ENCODE measurements at places on chromosomes 11 and 22. TPM values are rescaled to one million over a fixed set of nuclear protein-coding genes. Genes with fewer than 3 reads are reported as not detected.

TUB gene
- 8.5 TPM for total RNA-seq

DNA sequence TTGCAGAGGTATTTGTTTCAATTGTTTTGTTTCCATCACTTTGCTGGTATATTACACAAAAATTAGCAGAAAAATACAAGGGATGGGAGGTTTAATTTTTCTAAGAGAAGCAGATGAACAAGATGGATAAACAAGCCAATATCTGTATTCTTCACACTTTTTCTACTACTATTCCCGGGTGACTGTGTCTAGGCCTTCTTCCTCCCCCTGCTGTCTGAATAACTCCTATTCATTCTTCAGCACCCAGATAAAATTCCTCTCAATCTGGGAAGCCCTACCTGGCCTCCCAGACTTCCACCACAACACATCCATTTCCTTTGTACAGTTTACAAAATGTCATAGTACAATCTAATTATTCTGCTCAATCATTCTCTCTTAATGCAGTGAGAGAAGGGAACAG is 666.6 kb upstream of the TENM4 start:
- DNase-seq: no peak
- no peak overlapping the region for H3K27ac ChIP-seq
- no peaks in the 10 kb centered on the region for H3K36me3 ChIP-seq
- no peak overlapping the region for H3K4me3 ChIP-seq
- no peaks in the 10 kb centered on the region for H3K4me1 ChIP-seq
- no peaks in the 10 kb centered on the region for H3K27me3 ChIP-seq

ZP1 gene
- total RNA-seq: not detected

- no peak overlapping the region for H3K27ac ChIP-seq
- H3K36me3 ChIP-seq: no peaks in the 10 kb centered on the region
- DNase-seq: no peak
- no peaks in the 10 kb centered on the region for H3K4me1 ChIP-seq
- H3K27me3 ChIP-seq: no peaks in the 10 kb centered on the region
- no peak overlapping the region for H3K4me3 ChIP-seq
These were observed 300.9 kb downstream of the TENM4 start for GRCh38 chr11:79139900-79140299.

OSBP2 gene
- 3.9 TPM for total RNA-seq

- H3K27ac ChIP-seq: peak overlapping the region; percentile 84
- DNase-seq: no peak
- no peak overlapping the region for H3K4me3 ChIP-seq
- H3K27me3 ChIP-seq: no peaks in the 10 kb centered on the region
These were observed 7.4 kb downstream of the PLXNB2 start for GRCh38 chr22:50299785-50300619.

KRTAP5-10 gene
- total RNA-seq: not detected

GRCh38 chr11:122202951-122203456 is 87.0 kb upstream of the BLID start:
- H3K27me3 ChIP-seq: no peaks in the 10 kb centered on the region
- no peaks in the 10 kb centered on the region for H3K36me3 ChIP-seq
- H3K4me1 ChIP-seq: peaks cover 43% of the 10 kb centered on the region
- no peak overlapping the region for H3K27ac ChIP-seq

- DNase-seq: peak; percentile 60
- peaks cover 12% of the 10 kb centered on the region for H3K4me1 ChIP-seq
- H3K27ac ChIP-seq: peak overlapping the region; percentile 96
- peaks cover 8% of the 10 kb centered on the region for H3K36me3 ChIP-seq
- H3K27me3 ChIP-seq: no peaks in the 10 kb centered on the region
- peak overlapping the region; percentile 20 for H3K4me3 ChIP-seq
These were observed 741 bp upstream of the MTA2 start for GRCh38 chr11:62602141-62603071.

- H3K27me3 ChIP-seq: peaks cover 4% of the 10 kb centered on the region
- no peak overlapping the region for H3K4me3 ChIP-seq
- DNase-seq: peak; percentile 96
- peaks cover 4% of the 10 kb centered on the region for H3K36me3 ChIP-seq
These were observed 4.3 kb upstream of the CCND1 start for GRCh38 chr11:69636512-69637197.

- H3K4me1 ChIP-seq: no peaks in the 10 kb centered on the region
- H3K27ac ChIP-seq: no peak overlapping the region
- H3K4me3 ChIP-seq: no peak overlapping the region
- DNase-seq: no peak
These were observed 925.4 kb downstream of the BRD1 start for GRCh38 chr22:48902001-48902869.

DNA sequence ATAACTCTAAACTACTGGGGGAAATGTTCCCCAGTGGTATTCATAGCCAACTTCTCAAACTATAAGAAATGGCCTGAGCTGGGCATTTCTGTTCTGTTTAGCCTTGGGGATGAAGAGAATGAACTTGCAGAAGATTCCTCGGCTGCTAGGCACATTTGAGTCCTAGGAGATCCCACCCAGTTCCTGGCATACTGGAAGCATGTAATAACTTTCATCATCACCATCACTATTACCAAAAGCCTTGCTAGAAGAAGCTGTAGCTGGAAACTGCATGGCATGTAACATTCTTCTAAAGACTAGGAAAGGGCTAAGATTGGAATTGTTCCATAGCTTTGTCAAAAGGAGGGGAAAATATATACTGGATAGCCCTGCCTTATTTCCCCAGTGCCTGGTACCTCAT is 40.1 kb upstream of the SLC1A2 start:
- no peaks in the 10 kb centered on the region for H3K36me3 ChIP-seq
- H3K27me3 ChIP-seq: no peaks in the 10 kb centered on the region
- no peaks in the 10 kb centered on the region for H3K4me1 ChIP-seq

MS4A12 gene
- not detected for total RNA-seq

GRCh38 chr11:2540223-2540991 is 95.6 kb downstream of the KCNQ1 start:
- H3K4me1 ChIP-seq: peaks cover 3% of the 10 kb centered on the region
- H3K4me3 ChIP-seq: no peak overlapping the region
- DNase-seq: no peak
- no peaks in the 10 kb centered on the region for H3K36me3 ChIP-seq
- H3K27ac ChIP-seq: no peak overlapping the region

DNA sequence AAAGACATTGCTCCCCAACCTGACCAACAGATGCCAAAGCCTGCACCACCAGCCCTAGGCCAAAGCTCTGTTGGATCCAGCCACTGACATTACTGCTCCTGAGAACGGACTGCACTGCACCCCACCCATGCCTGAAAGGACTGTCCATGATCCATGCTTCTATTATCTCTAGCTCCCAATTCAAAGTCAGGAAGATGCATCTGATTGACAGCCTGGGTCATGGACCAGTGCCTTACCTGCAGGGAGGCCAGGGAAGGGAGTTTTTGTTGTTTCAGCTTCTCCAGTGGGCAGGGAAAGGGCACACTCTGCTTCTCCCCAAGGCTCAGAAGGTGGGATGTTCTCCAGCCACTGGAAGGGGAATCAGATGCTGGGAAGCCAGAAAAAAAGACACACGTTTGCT is 4.8 kb upstream of the PRDM11 start:
- no peaks in the 10 kb centered on the region for H3K36me3 ChIP-seq
- no peak overlapping the region for H3K4me3 ChIP-seq
- no peaks in the 10 kb centered on the region for H3K27me3 ChIP-seq

- no peaks in the 10 kb centered on the region for H3K4me1 ChIP-seq
- no peak overlapping the region for H3K27ac ChIP-seq
- no peak overlapping the region for H3K4me3 ChIP-seq
- no peaks in the 10 kb centered on the region for H3K27me3 ChIP-seq
These were observed 123.6 kb downstream of the ARL14EP start for GRCh38 chr11:30446520-30446919.

DNA sequence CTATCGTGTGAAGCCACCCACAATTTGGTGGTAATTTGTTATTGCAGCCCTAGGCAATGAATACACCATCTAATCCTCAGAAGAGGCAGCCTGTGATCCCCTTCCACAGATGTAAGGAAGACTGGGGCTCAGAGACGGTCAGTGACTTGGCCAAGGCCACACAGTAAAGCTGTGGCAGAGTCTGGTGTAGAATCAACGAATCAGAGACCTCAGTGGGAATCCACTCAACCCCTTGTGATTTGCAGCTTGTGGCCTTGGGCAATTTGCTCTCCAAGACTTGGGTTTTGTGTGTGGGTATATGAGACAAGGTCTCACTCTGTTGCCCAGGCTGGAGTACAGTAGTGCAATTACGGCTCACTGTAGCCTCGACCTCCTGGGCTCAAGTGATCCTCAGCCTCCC is 1.9 kb downstream of the LGALS2 start:
- no peaks in the 10 kb centered on the region for H3K27me3 ChIP-seq
- no peak for DNase-seq
- no peaks in the 10 kb centered on the region for H3K4me1 ChIP-seq
- no peaks in the 10 kb centered on the region for H3K36me3 ChIP-seq
- no peak overlapping the region for H3K27ac ChIP-seq
- H3K4me3 ChIP-seq: no peak overlapping the region

- no peak overlapping the region for H3K27ac ChIP-seq
- DNase-seq: no peak
- H3K36me3 ChIP-seq: no peaks in the 10 kb centered on the region
These were observed 22.1 kb downstream of the IFITM10 start for GRCh38 chr11:1728301-1728700.

DNA sequence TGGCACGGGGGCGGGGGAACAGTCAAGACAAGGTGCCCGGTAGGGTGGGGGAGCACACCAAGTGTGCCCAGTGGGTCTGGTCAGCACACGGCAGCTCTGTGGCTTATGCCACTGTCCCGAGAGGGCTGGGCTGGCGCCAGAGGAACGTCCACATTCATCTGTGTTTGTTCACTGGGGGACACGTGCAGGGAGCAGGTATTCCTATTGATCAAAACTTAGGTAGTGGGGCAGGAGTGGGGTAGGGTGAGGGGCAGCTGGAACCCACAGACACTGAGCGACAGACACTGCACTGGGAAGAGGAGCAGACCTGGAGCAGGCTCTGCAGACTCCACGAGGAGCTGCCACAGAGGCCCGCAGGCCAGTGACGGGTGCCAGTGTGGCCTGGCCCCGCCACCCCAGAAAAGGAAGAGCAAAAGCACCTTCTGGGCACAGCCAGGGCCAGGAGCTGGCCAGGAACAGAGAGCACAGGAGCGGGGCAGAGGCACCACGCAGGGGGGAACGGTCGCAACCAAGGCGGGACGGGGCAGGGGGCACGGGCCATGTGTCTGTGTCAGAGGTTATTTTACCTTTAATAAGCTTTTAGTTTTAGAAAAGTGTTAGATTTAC is 2.1 kb upstream of the MOB2 start:
- H3K27ac ChIP-seq: no peak overlapping the region
- no peaks in the 10 kb centered on the region for H3K27me3 ChIP-seq
- peaks cover 4% of the 10 kb centered on the region for H3K36me3 ChIP-seq
- no peak for DNase-seq

NOX4 gene
- 1.8 TPM for total RNA-seq

DNA sequence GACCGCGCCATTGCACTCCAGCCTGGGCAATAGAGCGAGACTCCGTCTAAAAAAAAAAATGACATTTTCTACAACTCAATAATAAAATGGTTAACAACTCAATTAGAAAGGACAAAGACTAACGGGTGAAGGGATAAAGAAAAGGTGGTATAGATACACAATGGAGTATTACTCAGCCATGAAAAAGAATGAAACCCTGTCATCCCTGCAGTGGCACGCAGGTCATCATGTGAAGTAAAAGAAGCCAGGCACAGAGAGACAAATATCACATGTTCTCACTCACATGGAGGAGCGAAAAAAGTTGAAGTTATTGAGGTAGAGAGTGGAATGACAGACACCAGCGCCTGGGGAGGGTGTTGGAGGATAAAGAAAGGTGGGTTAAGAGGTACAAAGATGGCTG is 39.0 kb downstream of the WNT7B start:
- no peaks in the 10 kb centered on the region for H3K27me3 ChIP-seq
- DNase-seq: no peak
- no peak overlapping the region for H3K27ac ChIP-seq
- no peaks in the 10 kb centered on the region for H3K4me1 ChIP-seq

- no peak for DNase-seq
- no peaks in the 10 kb centered on the region for H3K36me3 ChIP-seq
- peaks cover 9% of the 10 kb centered on the region for H3K4me1 ChIP-seq
- no peak overlapping the region for H3K4me3 ChIP-seq
- H3K27ac ChIP-seq: no peak overlapping the region
- H3K27me3 ChIP-seq: peaks cover 24% of the 10 kb centered on the region
These were observed 1.1 kb upstream of the RASD2 start for GRCh38 chr22:35539487-35539886.

AGBL2 gene
- 11.0 TPM for total RNA-seq

ART1 gene
- total RNA-seq: 0.68 TPM

DNA sequence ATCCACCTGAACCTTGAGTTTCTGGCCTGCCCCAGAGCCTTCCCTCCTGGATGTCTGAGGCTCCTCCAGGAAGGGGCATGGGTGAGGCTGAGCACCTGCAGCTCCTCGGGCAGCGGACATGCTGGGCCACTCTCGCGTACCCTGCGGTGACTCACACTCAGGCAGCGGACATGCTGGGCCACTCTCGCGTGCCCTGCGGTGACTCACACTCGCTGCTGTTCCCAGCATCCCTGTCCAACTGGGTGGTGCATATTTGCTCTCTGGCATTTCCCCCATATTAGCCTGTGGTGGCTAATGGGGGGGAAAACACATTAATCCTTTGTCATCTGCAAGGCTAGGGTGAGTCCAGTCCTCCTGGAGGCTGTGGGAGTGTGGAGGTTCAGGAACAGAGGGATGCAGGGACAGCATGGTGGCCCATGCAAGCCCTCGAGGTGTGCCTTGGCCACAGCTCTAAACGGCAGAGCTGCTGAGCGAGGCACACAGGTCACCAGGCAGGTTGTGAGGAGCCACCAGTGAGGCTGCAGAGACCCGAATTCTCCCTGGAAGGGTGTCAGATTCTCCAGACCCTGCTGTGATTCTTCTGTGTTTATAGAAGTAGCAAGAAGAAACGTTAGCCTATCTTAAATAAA is 728.1 kb downstream of the BRD1 start:
- H3K36me3 ChIP-seq: no peaks in the 10 kb centered on the region
- no peak overlapping the region for H3K27ac ChIP-seq
- no peaks in the 10 kb centered on the region for H3K27me3 ChIP-seq
- no peaks in the 10 kb centered on the region for H3K4me1 ChIP-seq

PKP3 gene
- 15.7 TPM for total RNA-seq

GRCh38 chr11:78201096-78201818 is 12.5 kb downstream of the USP35 start:
- H3K4me1 ChIP-seq: peaks cover 4% of the 10 kb centered on the region
- no peaks in the 10 kb centered on the region for H3K27me3 ChIP-seq
- H3K4me3 ChIP-seq: no peak overlapping the region
- DNase-seq: no peak
- peaks cover 31% of the 10 kb centered on the region for H3K36me3 ChIP-seq
